Thoracic aorta endothelial cell (primary cell): ENCODE measurements at places on chromosomes 3 and 15. TPM values are rescaled to one million over a fixed set of nuclear protein-coding genes. Genes with fewer than 3 reads are reported as not detected.

Gene ITIH3
- total RNA-seq, result under 0.01 TPM in 1 of 2 replicates, not detected in the other

Gene PLA2G4F
- total RNA-seq, result not detected in 2 replicates

Gene LRRC31
- not detected in 2 replicates for total RNA-seq

Gene PODXL2
- total RNA-seq, result 4.4 and 7.7 TPM in 2 replicates

Gene PCSK6
- 0.07 TPM in 1 of 2 replicates, not detected in the other for total RNA-seq

Gene TMEM45A
- 4.6 and 6.4 TPM in 2 replicates for total RNA-seq

Gene GOLGA6C
- total RNA-seq, result not detected in 2 replicates

Gene GMPS
- 90.3 and 125 TPM in 2 replicates for total RNA-seq

Gene ARRDC4
- total RNA-seq, result 1.9 TPM in 2 replicates

Gene CPA3
- 13.7 and 16.1 TPM in 2 replicates for total RNA-seq

Gene ATP2B2
- not detected in 2 replicates for total RNA-seq

Gene CISH
- total RNA-seq, result 0.40 and 0.79 TPM in 2 replicates

Gene B3GALNT1
- total RNA-seq, result 37.4 and 47.7 TPM in 2 replicates

Gene LRRC2
- 0.13 and 0.14 TPM in 2 replicates for total RNA-seq

Gene AHSG
- total RNA-seq, result not detected in 2 replicates

Gene HYKK
- 2.1 and 3.4 TPM in 2 replicates for total RNA-seq

Gene PARL
- 39.4 and 42.2 TPM in 2 replicates for total RNA-seq

Gene BNC1
- 6.9 and 12.8 TPM in 2 replicates for total RNA-seq

Gene BTLA
- total RNA-seq, result not detected in 2 replicates

Gene SST
- not detected in 2 replicates for total RNA-seq

Gene HES1
- 27.0 and 33.6 TPM in 2 replicates for total RNA-seq

Gene BCL2A1
- 1.9 and 9.2 TPM in 2 replicates for total RNA-seq

Gene GOLGA8J
- total RNA-seq, result not detected in 2 replicates

Gene P2RY1
- 3.9 and 4.3 TPM in 2 replicates for total RNA-seq

Gene NANOGP8
- 0.14 TPM in 1 of 2 replicates, not detected in the other for total RNA-seq

Gene CEMIP
- total RNA-seq, result 0.50 and 1.1 TPM in 2 replicates

Gene DYNLT2B
- 9.3 and 13.2 TPM in 2 replicates for total RNA-seq

Gene TMEM108
- 0.27 and 0.29 TPM in 2 replicates for total RNA-seq

Gene GPR156
- 0.27 and 0.36 TPM in 2 replicates for total RNA-seq

Gene GP9
- not detected in 2 replicates for total RNA-seq

Gene ALDH1L1
- not detected in 2 replicates for total RNA-seq

Gene IFT57
- total RNA-seq, result 36.2 and 52.3 TPM in 2 replicates

Gene SNTN
- total RNA-seq, result not detected in 2 replicates

Gene SLC12A8
- 0.29 and 0.80 TPM in 2 replicates for total RNA-seq

Gene ZPLD1
- under 0.01 TPM in 1 of 2 replicates, not detected in the other for total RNA-seq

Gene MESP2
- 0.14 and 0.27 TPM in 2 replicates for total RNA-seq

Gene TASOR
- total RNA-seq, result 85.9 and 90.4 TPM in 2 replicates

Gene BSN
- total RNA-seq, result 0.13 and 0.14 TPM in 2 replicates

Gene GOLGA6L24
- not detected in 2 replicates for total RNA-seq

Gene SPSB4
- total RNA-seq, result under 0.01 TPM in 1 of 2 replicates, not detected in the other

Gene AGBL1
- total RNA-seq, result not detected in 2 replicates

Gene ZXDC
- total RNA-seq, result 20.5 and 23.1 TPM in 2 replicates

Gene NMNAT3
- 0.27 and 0.86 TPM in 2 replicates for total RNA-seq

Gene GOLGA6A
- total RNA-seq, result not detected in 2 replicates

Gene PAQR5
- total RNA-seq, result 0.14 TPM in 1 of 2 replicates, not detected in the other

Gene ZNF501
- 4.3 and 4.7 TPM in 2 replicates for total RNA-seq

Gene CPB1
- total RNA-seq, result not detected in 2 replicates

Gene TMEM207
- total RNA-seq, result not detected in 2 replicates

Gene ATP8B4
- total RNA-seq, result not detected in 2 replicates

Gene FANCD2
- total RNA-seq, result 38.4 and 52.9 TPM in 2 replicates

Gene GADL1
- 0.14 and 1.1 TPM in 2 replicates for total RNA-seq

Gene BCHE
- total RNA-seq, result 0.13 and 0.14 TPM in 2 replicates
